ENCODE measurements at places on chromosomes 5 and 9.

DNA sequence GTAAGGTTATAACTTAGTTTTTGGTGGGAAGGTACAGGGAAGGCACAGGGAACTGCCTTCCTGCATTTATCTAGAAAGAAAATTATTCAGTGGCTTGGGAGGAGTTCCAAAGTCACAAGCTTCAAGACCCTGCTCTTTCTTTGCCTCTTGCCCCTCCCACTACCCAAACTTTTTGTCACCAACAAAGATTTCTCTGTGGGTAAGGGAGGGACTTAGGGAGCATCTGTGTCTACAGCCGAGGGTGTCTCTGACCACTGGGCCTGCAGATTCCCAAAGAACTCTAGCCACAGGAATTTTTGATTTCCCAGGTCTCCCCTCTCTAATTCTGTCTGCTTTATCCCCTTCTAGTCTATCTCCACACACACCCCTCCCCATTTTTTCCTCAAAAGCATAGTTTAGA is 2.1 kb downstream of the ECSCR start:
- peak; percentile 55 for DNase-seq

DNA sequence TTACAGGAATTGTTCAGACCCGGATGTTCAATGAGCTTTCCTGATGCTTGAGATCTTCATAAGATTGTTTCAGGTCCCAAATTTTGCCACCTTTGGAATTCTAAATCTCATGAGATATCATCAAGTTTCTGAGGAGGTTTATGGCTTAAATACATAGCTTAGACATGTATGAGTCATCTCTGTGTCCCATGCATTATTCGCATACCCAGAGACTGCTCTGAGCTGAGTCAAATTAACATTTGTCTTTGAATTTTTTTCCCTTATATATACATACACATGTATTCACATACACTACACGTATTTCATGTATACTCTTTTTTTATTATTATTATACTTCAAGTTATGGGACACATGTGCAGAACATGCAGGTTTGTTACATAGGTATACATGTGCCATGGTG is 744.6 kb downstream of the BRINP1 start:
- DNase-seq: no peak

- peak; percentile 87 for DNase-seq
These were observed 100.7 kb downstream of the GAS1 start for GRCh38 chr9:86846656-86847055.

DNA sequence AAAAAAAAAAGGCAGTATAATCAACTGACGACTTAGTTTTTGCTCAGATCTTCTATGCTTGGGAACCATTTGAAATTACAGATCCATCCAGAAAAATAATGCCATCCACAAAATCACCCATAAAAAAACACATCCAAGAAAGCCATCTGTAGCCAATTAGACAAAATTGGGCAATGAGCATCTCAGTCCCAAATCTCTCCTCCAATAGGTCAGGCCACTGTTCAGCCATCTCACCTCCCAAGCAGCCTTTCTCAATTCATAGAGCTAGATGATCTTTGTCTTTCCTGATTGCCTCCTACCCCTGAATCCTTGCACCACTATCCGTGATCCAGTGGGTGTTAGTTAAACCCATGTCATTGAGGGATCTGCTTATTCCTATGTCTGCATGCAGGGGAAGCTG is 139.6 kb downstream of the SCAMP1 start:
- DNase-seq: no peak

GRCh38 chr9:108742191-108742590 is 113.6 kb downstream of the ACTL7B start:
- no peak for DNase-seq

DNA sequence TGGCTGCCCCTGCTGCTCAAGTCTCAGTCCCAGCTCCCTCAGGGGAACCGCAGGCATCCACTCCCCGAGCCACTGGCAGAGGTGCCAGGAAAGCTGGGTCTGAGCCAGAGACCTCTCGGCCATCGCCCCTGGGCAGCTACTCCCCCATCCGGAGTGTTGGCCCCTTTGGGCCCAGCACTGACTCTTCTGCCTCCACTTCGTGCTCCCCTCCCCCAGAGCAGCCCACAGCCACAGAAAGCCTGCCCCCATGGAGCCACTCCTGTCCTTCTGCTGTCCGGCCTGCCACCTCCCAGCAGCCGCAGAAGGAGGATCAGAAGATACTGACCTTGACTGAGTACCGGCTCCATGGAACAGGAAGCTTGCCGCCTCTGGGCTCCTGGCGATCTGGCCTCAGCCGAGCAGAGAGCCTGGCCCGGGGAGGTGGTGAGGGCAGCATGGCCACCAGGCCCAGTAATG is 49.8 kb upstream of the TESK1 start:
- no peak for DNase-seq

DNA sequence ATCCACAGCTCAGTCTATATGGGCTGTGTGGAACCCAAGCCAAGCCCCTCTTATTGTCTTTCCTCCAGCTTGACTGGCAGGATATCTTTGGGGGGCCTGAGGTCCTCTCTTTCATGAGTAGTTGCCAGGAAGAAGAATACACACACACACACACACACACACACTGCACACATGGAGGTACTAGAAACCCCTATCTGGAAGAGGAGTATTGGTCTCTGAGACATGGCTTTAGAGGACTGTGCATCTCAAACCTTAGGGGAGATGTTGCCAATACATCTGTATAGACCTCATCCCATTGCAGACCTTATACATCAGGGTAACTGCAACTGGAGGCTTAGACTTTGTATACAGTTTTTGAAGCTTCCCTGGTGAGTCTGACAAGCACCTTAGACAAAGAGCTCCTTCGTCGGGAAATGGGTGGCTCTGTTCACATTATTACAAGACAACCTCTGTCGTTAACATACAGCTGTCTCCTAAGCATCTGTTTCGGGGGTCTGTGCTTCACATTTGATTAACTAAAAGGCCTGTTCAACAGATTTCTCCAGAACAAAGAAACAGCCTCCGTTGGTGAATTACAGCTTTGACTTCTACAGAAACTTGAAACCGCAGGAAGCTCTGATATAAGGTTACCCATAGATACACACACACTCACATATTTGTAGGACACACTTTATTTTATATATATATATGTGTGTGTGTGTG is 5.5 kb upstream of the ENTREP1 start:
- DNase-seq: no peak

DNA sequence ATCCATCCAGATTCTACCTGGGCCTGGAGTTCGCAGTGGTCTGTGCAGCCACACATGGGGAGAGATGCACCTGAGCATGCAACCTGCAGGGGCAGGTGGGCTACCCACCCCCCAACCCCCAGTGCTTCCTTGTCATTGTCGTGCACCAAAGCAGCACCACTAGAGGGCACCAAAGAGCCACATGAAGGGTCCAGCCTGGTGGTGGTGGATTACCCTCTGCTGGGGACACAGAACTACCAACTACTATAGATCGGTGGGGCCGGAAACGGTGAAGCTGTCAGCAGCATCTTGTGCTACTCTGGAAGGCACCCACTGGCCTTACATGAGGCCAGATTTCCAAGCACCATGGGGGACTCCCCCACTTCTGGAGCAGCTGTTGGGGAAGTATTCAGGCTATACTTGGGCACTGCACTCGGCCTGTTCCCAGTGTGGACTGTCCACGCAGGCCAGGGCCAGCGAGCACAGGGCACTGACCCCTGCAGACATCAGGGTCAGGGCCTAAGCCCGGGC is 60.2 kb upstream of the TBC1D2 start:
- peak; percentile 70 for DNase-seq

GRCh38 chr5:163503106-163504078 is 2.0 kb upstream of the MAT2B start:
- peak; percentile 92 for DNase-seq

DNA sequence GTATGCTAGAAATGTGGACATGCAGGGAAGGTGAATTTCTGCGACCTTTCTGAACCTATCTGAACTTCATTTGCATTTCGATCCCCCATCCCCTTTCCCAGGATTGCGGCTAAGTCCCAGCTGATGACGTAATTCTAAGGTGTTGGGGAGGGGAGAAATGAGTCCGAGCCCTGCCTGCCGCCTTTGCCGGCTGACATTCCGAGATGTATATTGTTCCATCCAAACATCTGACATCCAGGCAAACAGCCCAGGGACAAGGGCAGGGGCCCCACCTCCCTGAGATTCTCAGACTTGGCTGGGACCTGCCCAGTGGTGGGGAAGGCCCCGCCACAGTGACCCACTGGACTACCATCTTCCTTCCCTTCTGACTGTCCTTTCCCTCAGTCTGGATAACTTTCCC is 494.6 kb downstream of the ENC1 start:
- no peak for DNase-seq

DNA sequence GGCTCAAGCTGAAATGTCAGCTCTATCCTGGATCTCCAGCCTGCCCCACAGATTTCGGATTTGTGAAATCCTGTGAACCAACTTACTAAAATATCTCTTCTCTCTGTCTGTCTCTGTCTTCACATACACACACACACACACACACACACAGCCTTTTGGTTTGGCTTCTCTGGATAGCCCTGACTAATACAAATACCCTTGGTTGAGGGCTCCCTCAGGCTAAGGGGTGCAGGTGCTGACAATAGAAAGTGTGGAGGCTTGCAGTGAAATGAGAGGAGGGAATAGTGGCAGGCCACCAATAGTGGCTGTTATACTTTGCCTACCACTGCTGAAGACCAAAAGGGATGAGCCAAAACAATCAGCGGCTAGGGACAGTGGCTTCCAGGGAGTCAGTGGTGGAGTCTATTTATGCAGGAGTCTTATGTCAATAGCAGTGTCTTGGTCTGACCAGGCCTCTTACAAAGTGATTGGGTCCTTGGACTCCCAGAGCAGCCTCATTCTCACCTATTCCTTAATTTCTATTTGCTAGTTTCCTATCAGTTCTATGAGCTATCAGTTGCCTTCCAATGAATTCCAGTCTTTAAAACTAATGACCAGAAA is 93.2 kb upstream of the GAS1 start:
- DNase-seq: no peak

DNA sequence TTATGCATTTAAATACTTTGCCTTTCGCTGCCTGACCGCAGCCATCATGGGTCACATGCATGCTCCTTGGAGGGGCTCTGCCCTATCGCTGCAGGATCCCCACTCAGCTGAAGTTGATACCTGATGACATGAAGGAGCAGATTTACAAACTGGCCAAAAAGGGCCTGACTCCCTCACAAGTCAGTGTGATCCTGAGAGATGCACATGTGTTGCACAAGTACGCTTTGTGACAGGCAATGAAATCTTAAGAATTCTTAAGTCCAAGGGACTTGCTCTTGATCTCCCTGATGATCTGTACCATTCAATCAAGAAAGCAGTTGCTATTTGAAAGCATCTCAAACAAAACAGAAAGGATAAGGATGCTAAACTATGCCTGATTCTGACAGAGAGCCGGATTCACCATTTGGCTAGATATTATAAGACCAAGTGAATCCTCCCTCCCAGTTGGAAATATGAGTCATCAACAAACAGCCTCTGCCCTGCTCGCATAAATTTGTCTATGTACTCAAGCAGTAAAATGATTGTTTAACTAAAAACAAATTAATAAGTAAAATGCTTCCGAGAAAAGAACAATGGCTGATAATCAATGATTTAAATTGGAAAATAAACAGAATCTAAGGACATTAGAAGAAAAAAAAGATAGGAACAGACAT is 41.6 kb upstream of the PPP2CA start:
- peak; percentile 40 for DNase-seq

GRCh38 chr9:134488331-134489280 is 153.0 kb upstream of the COL5A1 start:
- no peak for DNase-seq

- DNase-seq: no peak
These were observed 4.9 kb downstream of the SAPCD2 start for GRCh38 chr9:137065336-137065967.

- peak; percentile 85 for DNase-seq
These were observed 205.7 kb downstream of the AGTPBP1 start for GRCh38 chr9:85536076-85536475.

- DNase-seq: no peak
These were observed 171.0 kb upstream of the OTULINL start for GRCh38 chr5:14410394-14411201.

GRCh38 chr9:16310278-16311110 is 560.0 kb downstream of the BNC2 start:
- no peak for DNase-seq

- DNase-seq: peak; percentile 45
These were observed 10.4 kb downstream of the PTCH1 start for GRCh38 chr9:95506428-95506677.

DNA sequence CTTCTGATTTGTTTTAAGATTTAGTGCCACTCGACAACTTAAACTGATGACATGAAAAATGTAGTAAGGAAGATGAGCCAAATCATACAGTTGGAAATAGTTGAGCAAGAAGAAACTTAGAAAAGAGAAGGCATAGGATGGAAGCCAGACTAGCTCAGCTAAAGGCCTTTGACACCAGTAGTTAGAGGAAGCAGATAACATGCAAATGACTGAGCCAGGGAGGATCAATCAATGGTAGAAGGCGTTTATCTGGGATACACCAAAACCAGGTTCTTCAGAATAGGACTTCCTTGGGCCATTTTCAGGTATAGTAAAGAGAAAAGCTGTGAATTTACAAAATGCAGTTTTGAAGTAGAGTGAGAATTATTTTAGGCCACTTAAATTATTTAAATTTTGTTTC is 3.2 kb downstream of the TDRD7 start:
- DNase-seq: no peak

DNA sequence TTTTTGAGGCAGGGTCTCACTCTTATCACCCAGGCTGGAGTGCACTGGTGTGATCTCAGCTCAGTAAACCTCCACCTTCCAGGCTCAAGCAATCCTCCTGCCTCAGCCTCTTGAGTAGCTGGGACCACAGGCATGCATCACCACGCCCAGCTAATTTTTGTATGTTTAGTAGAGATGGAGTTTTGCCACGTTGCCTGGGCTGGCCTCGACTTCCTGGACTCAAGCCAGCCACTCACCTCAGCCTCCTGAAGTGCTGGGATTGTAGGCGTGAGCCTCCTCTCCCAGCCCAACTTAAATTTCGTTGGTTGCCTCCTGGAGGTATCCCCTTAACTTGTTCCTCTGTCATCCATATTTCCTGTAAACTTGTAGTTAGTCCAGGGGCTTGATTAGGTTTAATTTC is 47.2 kb downstream of the RAB24 start:
- DNase-seq: no peak

DNA sequence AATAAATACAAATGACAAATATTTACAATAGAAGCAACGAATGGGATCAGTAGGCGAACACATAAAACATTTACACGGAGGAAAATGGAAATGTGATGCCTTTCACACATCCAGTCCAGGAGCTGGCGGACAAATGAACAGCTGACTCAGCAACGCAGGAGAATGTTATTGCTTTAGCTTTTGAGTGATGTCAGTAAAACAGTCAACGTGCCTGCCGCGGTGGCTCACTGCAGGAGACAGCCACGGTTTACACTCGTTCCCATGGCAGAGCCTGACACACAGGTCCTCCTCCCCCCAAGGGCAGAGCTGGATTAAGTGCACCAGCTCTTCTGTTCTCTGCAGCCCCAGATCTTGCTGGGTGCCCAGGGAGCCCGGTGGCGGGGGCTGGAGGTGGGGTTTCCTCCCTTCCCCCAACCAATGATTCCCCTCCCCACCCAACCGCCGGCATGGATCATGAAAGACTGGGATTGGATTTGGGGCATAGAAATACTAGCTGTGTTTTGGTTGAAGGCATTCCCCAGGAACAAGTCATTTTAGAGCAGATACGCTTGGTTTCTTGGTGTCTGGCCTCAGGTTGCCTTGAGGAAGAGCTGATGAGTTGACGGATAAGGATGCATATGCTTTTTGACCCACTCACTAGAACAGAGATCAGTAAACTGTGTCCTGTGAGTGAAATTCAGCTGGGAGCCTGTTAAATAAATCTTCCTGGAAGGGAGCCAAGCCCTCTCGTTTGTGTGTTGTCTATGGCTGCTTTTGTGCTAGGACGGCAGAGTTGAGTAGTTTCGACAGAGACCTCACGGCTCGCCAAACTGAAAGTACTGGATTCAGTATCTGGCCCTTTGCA is 12.5 kb downstream of the STC2 start:
- peak; percentile 89 for DNase-seq

- DNase-seq: no peak
These were observed 4.0 kb upstream of the BARHL1 start for GRCh38 chr9:132578367-132578932.
